ENCODE measurements at places on chromosomes 1 and 21.

- DNase-seq: no peak
Observed at GRCh38 chr1:227913764-227914721, 33.7 kb downstream of the WNT9A start.

GRCh38 chr21:31991356-31992331 is 118.8 kb downstream of the HUNK start:
- no peak for DNase-seq

DNA sequence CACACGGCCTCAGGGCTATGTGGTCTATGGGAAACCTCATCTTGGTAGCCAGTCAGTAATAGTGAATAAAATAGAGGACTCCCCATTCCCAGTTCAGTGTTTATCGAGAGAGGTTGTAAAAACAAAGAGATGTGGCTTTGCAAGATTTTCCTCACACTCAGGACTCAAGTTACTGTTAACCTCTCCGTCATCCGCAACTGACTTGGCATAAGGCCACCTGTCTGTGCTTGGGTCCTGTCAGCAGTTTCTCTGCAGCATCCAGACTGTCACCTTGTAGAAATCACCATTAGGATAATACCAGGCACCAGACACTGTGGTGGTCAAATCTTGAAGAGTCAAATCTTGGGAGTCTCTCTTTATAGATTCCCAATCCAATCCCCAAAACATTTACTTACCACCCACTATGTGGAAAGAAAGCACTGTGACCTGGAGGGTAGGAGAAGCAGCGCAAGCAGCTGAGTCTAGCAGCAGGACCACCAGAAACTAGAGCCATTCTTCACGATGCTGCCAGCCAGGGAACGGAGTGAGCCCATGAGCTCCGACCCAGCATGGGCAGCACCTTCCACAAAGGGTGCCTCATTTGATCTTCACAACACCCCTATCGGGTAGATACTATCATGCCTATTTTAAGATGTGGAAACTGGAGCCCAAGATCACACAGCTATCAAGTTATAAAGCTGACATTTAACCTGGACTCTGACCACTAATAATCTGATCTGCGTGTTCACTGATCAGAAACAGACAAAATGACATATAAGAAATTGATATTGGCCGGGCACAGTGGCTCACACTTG is 5.6 kb upstream of the GPR25 start:
- no peak for DNase-seq

DNA sequence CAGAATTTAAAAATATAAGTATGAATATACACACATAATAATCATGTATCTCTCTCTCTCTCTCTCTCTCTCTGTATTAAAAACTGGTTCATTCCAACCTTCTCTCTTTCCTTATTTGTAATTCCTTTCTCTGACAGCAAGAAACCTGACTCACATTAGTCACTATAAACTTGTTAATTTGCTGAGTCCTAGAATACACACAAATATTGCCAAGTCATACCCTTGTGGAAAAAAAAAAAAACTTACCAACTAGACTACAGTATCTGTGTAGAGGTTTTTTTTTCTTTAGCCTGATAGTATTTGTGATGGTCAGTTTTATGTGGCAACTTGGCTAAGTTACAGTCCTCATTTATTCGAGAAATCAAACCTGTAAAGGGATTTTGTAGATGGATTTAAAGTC is 26.3 kb upstream of the NHLH2 start:
- DNase-seq: no peak

- DNase-seq: no peak
Observed at GRCh38 chr1:63929106-63929478, 155.3 kb downstream of the ROR1 start.

DNA sequence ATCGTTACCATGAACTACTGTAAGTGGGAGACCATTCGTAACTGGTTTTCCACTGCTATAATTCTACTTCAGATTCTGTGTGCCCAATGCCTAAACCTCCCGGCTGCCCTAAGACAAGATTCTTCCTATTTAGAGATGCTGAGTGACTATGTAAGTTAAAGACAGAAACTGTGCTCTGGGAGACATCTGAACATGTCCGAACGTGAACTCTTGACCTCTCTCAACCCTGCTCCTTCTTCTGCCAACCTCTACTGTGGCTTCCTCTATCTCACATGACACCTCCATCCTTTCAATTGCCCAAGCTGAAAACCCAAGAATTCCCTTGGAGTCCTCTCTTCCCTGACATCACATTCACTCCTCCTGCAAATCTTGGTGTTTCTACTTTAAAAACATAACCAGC is 182.9 kb downstream of the AKT3 start:
- no peak for DNase-seq

GRCh38 chr1:117540532-117540931 is 65.3 kb upstream of the TENT5C start:
- DNase-seq: no peak

DNA sequence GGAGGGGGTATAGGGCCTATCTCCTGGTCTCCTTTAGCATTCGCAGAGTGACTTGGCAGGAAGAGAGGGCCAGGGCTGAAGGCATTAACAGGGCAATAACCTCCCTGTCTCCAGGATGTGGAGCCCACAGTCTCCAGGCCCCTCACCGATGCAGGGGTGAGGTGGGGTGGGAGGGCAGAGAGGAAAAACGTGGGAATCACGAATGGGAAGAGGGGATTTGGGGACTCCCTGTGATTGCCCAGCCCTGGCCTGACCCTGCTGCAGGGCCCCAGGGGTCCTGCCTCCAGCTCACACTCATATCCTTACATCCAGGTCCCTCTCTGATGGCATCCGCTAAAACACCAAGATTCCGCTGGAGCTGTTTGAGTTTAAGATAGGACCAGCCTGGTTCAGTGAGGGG is 14.6 kb downstream of the TFAP2E start:
- DNase-seq: no peak

DNA sequence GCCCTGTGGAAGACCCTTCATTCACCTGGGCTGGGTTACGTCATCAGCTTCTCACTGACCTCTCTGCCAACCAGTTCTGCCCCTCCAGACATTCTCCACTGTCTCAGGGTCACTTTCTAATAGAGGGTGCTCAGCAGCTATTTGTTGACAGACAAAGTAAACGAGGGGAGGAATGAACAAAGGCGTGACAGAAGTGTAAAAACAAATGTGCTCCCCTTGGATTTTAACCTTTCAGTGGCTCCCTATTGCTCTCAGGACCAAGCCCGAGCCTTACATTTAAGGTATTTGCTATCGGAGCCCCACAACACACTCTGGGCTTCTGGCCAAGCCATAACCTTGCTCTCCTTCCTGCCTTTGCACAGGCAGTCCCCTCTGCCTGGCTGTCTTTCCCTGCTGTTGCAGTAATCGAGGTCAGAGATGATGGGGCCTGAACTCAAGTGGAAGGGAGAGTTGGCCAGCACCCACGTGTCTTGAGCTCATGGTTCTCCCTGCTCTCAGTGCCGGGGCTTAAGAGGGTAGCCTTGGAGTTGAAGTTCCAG is 9.3 kb upstream of the MARCKSL1 start:
- DNase-seq: no peak

DNA sequence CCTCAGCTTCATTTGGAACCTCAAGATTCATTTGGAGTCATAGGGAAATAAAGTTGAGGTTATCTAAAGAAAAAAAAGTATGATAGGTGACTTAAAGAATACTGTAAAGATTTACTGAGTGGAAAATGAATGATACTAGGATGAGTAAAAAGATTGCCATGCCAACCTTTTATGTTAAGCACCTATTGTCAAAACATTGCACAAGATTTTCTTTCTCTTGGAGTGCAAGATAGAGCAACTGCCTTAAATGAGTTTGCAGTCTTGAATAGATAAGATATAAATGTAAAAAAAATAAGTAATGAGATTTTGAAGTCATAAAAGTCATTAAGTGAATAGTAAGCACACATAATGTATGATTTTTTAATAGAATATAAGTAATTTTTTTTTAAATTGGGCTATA is 5.1 kb upstream of the ANGPTL1 start:
- no peak for DNase-seq

- no peak for DNase-seq
Observed at GRCh38 chr1:43258370-43258769, 11.4 kb upstream of the TMEM125 start.

DNA sequence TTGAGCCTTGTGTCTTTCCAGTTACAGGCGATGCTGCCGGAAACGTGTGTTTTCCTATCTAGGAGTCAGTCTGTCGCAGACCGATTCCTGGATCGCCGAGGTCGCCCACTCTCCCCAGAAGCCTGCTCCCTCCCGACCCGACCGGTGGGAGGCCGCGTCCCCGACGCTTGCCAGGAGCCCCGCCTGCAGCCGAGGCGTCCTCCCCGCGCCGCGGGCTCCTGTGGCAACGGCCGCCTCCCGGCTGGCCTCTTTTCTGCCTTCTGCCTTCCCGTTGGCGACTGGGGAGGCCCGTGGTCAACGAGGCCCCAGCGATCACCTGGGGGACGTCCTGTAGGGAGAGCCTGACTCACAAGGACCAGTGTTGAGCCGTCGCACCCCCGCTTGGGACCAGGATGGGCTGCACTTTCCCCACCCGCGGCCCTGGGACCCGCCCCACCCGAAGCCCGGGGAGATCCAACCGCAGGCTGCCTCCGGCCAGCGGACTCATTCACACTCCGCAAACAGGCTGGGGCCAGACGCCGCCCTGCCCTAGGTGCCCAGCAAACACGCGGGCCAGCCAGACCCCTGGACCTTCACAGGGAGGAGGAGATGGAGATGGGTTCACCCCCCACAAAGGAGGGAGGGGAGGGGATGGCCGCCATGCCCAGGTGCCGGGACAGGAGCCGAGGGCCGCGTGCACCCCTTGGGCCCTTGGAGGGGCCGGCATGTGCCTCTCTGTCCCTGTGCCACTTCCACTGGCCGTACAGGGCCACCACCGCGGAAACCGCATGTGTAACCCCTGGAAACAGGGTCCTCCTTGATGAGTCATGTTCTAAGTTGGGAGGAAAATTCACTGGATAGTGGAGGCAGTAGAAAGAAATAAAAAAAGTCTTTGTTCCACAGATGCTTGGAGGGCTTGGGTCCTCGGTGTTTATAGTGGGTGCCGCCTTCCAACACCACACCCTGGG is 7.2 kb upstream of the COL6A1 start:
- DNase-seq: no peak

DNA sequence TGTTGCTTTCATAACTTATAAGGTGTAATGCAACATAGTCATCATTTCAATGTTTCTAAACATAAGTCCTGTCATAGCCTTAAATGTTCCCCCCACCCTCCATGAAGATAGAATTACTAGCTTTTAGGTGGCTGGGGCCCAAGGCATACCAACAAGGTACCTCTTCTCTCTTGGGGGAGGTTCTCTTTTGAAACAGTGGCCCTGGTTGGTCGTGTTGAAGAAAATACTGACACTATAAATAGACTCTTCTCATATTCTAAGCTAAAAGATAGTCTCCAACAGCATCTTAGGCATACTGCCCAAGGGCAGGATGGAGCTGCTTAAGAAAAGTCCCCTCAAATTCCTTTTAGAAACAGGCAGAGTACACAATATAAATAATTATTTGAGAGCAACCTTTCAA is 255.0 kb downstream of the FAF1 start:
- no peak for DNase-seq

- no peak for DNase-seq
Observed at GRCh38 chr1:41486371-41487125, 2.1 kb upstream of the EDN2 start.

- no peak for DNase-seq
Observed at GRCh38 chr1:208369658-208370057, 125.5 kb upstream of the PLXNA2 start.

GRCh38 chr1:88700425-88701013 is 16.4 kb downstream of the PKN2 start:
- DNase-seq: no peak

GRCh38 chr1:221791846-221792245 is 50.0 kb upstream of the DUSP10 start:
- DNase-seq: no peak

- DNase-seq: no peak
Observed at GRCh38 chr1:227947676-227948492, at the start of gene WNT9A. WNT9A (minus strand) TSS chr1:227947932; CDS start chr1:227947887, 45 bp downstream.

- DNase-seq: no peak
Observed at GRCh38 chr21:29018540-29018939, 609 bp downstream of the RWDD2B start.

DNA sequence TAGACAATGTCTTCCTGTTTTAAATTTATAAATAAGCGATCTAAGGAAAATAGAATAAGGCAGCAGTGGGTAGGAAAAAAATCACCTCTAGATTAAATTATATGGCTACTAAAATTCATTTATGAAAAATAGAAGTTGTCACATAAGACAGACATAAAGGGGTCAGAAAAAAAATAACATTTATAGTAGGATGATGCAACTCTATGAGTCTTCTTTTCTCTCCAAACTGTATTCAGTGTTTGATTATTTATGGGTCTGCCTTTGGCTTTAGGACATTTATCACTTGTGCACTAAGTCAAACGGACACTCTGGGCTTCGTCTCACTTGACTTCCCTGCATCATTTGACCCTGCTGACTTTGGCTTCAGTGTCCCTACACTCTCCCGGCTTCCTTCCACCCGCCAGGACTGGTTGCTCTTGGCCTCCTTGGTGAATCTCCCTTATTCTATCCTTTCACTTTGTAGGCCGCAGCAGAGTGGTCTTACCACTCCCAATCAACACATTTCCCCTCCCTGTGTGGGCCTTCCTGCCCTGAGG is 47.0 kb upstream of the DESI2 start:
- DNase-seq: no peak

DNA sequence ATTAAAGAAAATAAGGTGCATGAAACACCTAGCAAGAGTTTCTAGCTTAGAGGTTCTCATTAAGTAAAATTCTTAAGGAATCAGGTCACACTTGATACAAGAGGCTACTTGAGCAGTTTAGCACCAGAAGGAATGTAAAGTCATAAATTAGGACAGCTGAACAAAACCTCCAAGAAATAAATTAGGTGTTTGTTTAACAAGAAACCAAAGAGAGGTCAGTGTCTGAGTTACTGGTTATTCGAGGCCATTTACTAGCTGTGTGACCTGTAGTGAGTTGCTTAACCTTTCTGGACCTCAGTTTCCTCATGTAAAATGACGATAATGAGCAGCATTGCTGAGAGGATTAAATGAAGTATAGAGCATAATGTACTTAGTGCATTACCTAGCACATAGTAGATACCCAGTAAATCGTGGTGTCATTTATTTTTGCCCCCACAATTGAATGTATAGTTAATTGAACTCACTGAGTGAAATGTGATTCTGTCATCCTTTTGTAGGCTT is 908 bp upstream of the ELK4 start:
- no peak for DNase-seq

- no peak for DNase-seq
Observed at GRCh38 chr1:219099307-219099706, 74.4 kb upstream of the LYPLAL1 start.

DNA sequence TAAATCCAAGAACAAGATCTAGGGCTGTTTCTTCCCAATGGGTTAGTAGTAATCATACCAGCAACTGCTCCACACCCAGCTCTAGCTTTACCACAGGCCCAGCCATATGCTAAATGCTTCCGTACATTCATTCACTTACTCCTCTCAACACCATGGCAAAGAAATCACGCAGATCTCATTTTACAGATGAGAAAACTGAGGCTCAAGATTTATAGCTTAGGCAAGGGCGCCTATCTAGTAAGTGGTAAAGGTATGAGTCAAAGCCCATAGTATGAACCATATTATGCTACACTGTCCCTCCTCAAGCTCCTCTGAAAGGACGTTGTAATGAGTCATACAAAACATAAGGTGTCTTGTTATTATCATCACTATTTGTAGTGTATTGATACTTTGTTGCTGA is 82.2 kb downstream of the NIBAN1 start:
- DNase-seq: no peak

- no peak for DNase-seq
Observed at GRCh38 chr1:226355669-226356551, 46.9 kb upstream of the LIN9 start.

GRCh38 chr21:31730712-31731055 is 1.2 kb downstream of the SCAF4 start:
- DNase-seq: no peak

- DNase-seq: no peak
Observed at GRCh38 chr1:159869173-159869572, 6.7 kb upstream of the VSIG8 start.

All from esophagus muscularis mucosa (tissue), 4 donors.